Hematopoietic multipotent progenitor cell treated with erythropoietin and hydrocortisone succinate and interleukin-3 and kit ligand, for 15 days (in vitro differentiated cells): ENCODE measurements at places on chromosomes 2 and 18.

- no peak for DNase-seq
Measured at GRCh38 chr18:41624460-41624859, 330.6 kb upstream of the PIK3C3 start.

- DNase-seq, result no peak
Measured at GRCh38 chr2:44956843-44957242, 15.3 kb downstream of the SIX3 start.

DNA sequence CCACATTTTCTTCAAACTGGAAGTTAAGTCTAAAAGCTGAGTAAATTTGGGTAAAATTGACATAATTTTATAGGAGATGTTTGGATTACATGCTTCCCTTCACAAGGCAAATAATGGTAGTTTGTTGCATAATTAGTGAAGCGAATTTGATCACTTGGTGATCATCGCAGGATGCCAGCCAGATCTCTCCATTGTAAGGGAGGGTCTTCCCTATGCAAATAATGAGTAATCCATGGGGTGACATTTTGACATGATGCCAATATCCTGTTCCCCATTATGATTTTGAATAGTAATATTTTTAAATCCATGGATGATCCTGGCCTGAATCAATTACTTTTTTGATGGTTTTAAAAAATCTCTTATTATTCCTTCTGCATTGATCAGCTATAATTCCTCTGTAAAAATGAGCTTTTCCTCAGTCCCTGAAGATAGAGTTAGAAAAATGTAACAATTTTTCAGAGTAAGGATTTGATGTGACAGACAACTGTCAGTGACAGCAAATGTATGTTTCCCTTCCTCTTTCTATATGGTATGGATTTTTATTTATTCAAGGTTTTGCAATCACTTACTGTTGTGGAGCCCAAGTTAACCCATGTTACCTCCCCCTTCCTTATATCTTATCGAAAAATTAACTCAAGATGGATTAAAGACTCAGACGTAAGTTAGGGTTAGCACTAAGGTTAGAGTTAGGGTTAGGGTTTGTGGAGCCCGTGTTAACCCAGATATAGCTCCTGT, 21.4 kb downstream of the CCL20 start:
- DNase-seq, result no peak

DNA sequence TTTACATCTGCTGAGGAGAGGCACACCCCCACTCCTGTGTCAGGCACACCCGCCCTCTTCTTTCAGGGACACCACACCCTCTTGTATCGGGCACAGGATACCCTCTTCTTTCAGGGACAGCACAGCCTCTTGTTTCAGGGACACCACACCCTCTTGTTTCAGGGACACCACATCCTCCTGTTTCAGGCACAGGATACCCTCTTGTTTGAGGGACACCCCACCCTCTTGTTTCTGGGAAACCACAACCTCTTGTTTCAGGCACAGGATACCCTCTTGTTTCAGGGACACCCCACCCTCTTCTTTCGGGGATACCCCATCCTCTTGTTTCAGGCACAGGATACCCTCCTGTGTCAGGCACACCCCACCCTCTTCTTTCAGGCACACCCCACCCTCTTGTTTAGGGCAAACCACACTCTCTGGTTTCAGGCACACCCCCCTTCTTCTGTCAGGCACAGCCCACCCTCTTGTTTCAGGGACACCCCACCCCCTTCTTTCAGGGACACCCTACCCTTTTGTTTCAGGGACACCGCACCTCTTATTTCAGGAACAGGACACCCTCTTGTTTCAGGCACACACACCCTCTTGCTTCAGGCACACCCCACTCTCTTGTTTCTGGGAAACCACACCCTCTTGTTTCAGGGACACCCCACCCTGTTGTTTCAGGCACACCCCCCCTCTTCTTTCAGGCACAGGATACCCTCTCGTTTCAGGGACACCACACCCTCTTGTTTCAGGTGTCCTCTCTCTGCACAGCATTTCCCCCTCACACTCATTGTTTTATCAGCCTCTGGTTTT, 96.2 kb downstream of the TPO start:
- no peak for DNase-seq

GRCh38 chr2:6231166-6231565, 539.0 kb downstream of the SOX11 start:
- no peak for DNase-seq

- no peak for DNase-seq
Measured at GRCh38 chr18:9714266-9715087, 6.4 kb downstream of the RAB31 start.

DNA sequence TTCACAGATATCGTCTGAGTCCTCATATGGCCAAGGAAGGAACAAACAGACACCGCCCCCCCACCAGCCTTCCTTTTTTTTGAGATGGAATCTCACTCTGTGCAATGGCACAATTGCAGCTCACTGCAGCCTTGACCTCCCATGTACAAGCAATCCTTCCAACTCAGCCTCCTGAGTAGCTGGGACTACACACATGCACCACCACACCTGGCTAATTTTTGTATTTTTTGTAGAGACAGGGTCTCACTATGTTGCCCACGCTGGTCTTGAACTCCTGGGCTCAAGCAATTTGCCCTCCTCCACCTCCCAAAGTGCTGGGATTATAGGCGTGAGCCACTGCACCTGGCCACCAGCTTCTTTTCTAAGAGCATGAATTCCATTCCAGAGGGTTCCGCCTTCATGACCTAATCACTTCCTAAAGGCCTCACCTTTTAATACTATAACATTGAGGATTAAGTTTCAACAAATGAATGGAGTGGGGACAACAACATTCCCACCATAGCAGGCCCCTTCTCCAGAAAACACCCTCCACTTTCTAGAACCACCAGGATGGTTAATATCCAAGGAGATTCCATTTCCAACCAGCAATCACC, 2.2 kb upstream of the TMBIM1 start:
- DNase-seq, result no peak

- DNase-seq, result peak; percentile 19
Measured at GRCh38 chr2:69914950-69915945, at the start of gene MXD1. TSS of gene MXD1 (plus strand) at chr2:69915109. CDS start at chr2:69915331, 222 bp downstream.

- DNase-seq, result no peak
Measured at GRCh38 chr2:20702563-20702962, 35.6 kb downstream of the GDF7 start.

- DNase-seq, result no peak
Measured at GRCh38 chr2:38723173-38723572, 28.0 kb downstream of the SRSF7 start.

DNA sequence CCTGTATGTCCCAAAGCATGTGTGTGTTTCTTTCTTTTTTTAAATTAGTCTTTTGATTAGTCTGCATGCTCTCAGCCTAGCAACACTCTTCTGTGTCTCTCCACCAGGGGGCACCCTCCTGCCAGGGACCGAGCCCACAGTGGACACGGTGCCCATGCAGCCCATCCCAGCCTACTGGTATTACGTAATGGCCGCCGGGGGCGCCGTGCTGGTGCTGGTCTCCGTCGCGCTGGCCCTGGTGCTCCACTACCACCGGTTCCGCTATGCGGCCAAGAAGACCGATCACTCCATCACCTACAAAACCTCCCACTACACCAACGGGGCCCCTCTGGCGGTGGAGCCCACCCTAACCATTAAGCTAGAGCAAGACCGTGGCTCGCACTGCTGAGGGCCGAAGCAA, 93.8 kb downstream of the NRP2 start:
- peak; percentile 72 for DNase-seq

DNA sequence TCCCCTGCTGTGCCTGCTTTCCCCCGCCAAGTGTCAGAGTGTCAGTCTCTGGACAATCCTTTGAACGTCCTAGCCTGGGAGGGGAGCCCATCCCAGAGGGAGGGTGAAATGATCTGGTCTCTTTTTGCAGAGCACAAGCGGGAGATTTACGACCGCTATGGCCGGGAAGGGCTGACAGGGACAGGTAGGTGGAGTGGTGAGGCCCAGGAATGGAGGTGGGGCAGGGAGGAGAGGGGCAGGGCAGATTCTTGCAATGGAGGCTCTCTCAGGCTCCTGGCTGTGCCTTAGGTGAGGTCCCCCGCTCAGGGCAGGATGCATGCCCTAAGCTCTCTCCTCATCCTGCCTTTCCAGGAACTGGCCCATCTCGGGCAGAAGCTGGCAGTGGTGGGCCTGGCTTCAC, 2.4 kb downstream of the DNAJB2 start:
- DNase-seq, result no peak

GRCh38 chr2:144441711-144442141, 78.2 kb downstream of the ZEB2 start:
- DNase-seq, result peak; percentile 67

GRCh38 chr2:171018522-171018921, 89.5 kb downstream of the GORASP2 start:
- DNase-seq, result no peak

GRCh38 chr2:64591188-64591587, 62.5 kb downstream of the SERTAD2 start:
- no peak for DNase-seq

- no peak for DNase-seq
Measured at GRCh38 chr2:182448371-182448770, 21.5 kb upstream of the PDE1A start.

DNA sequence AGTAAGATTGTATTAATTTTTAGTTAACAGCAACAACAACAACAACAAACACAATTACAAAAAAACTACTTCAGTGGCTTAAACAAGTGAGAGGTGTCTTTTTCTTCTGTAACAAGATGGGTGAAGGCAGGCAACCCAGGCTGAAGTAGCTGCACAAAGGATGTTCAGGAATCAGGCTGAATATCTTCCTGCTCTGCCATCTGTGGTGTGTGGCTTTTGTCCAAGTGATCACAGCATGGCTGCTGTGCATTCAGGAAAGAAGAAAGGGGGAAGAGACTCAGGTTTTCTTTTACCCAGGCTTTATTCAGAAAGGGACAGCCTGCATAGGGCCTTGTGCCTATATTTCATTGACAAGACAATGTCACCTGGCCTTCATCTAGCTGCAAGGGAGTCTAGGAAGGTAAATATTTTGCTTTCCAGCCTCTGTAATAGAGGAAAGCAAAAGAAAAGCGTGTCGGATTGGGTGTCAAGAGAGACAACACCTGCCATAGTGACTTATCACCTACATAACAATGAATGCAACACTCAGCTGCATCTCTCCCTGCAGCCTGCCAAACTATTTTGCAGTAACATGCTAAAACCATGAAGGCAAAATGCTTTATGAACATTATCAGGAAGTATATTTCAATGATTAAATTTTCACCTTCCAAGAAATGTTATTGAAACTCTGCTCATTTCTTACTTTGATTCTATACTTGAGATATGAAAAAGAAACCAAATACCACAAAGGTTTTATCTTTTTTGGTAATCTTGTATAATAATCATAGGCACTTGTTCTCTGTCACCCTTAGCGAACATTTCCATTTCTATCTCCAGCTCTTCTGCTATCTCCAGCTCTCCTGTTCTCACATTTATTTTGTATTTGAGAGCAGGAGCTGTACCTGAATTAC, 14.6 kb downstream of the G6PC2 start:
- no peak for DNase-seq

DNA sequence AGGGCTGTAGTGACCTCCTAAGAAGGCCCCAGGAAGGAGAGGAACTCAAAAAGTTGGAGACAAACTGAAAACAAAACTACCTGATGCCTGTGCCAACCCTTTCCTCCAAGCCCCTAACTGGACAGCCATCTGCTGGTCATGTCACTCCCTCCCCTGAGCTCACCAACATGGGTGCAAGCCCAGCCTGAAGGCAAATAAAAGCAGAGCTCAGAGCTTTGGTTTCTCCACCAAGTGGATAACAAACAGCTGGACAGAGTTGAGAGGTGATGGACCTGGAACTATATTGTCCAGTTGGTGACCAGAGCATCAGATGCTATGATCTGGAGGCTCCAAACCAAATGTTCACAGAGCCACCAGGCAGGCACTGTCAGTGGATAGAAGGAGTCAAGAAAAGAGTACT, 34.6 kb upstream of the MAL start:
- no peak for DNase-seq

DNA sequence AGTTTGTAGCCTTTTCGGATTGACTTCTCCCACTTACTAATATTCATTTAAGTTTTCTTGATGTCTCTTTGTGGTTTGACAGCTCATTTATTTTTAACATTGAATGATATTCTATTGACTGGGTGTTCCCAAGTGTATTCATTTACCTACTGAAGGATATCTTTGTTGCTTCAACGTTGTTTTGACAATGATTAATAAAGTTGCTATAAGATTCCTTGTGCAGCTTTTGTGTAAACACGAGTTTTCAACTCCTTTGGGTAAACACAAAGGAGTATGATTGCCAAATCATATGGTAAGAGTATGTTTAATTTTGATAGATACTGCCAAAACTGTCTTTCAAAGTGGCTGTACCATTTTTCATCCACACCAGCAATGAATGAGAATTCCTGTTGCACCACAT, 1200.9 kb downstream of the DSC3 start:
- no peak for DNase-seq

GRCh38 chr2:71000780-71001591, 6.3 kb upstream of the TEX261 start:
- DNase-seq, result peak; percentile 80

DNA sequence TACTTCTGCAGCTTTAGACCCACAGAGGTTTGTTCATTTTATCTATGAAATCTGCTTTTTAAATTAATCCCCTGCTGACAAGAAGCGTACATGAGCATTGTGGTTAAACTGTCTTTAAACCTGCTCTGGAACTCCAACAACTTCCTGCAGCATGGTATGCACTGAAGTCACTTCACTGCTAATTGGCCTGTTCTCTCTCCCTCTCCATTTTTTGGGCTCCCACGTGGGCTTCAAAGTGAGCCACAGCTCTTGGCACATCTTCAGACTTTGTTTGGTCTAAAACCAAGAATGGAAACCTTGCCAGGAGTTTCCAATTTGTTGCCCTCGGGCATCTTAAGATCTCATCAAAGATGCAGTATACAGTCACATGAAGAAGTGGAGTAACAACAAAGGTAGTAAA, 311.4 kb downstream of the LRRTM1 start:
- DNase-seq, result no peak

- DNase-seq, result no peak
Measured at GRCh38 chr2:231395188-231396057, at the start of gene B3GNT7. TSS of gene B3GNT7 (plus strand) at chr2:231395710. CDS start at chr2:231395804, 94 bp downstream.

- DNase-seq, result no peak
Measured at GRCh38 chr2:85628658-85629057, 12.7 kb downstream of the USP39 start.

DNA sequence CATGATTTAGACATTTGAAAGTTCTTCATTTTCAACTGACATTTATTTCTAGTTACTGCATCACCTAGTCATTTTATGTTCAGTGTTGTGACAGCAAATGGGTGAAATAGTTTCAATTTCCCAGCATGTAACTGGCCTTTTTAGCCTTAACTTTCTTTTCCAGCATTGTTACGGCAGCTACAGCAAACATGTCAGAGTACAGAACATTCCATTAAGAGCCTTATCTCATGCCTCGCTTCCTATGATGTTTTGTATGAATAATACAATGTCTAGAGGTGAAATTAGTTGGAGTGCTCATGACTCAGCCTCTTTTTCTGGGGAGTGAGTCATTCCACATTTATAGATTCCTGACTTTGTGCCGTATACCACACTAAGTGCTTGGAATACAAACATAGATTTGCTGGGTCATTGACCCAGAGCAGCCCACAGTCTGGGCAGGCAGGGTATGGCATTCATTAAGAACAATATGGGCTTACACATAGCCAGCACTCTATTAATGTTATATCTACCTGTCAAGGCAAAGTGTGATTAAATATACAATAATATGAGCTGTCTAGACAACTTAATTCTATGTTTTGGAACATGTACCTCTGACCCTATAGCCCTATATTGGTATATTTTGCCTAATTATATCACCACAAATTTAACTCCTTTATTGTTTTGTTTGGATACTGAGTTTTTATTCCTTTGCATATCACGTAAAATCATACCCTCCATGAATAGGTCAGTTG, 72.2 kb downstream of the MAP2 start:
- no peak for DNase-seq
